Naive thymus-derived CD4-positive, alpha-beta T cell (primary cell): ENCODE measurements at places on chromosomes 4 and X.

DNA sequence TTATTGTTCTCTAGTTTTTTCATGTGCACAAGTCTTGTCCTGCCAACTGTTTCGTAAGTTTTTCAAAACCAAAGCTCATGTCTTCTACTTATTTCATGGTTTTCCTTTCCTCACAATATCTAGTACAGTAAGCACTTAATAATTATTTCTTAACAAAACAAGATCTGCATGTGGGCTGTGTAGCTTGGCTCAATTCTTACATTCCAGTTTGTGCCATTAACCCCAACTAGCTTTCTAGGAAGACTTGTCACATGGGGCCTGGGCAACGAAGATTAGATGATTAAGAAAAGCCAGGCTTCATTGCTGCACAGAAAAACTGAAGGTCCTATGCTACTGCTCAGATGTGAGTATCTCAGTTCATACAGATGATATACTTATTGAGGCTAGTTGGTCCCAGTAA lies 155.3 kb upstream of the TEX13A start:
- H3K4me1 ChIP-seq, result no peaks in the 10 kb centered on the region
- no peaks in the 10 kb centered on the region for H3K27me3 ChIP-seq
- DNase-seq, result no peak
- no peak overlapping the region for H3K27ac ChIP-seq

DNA sequence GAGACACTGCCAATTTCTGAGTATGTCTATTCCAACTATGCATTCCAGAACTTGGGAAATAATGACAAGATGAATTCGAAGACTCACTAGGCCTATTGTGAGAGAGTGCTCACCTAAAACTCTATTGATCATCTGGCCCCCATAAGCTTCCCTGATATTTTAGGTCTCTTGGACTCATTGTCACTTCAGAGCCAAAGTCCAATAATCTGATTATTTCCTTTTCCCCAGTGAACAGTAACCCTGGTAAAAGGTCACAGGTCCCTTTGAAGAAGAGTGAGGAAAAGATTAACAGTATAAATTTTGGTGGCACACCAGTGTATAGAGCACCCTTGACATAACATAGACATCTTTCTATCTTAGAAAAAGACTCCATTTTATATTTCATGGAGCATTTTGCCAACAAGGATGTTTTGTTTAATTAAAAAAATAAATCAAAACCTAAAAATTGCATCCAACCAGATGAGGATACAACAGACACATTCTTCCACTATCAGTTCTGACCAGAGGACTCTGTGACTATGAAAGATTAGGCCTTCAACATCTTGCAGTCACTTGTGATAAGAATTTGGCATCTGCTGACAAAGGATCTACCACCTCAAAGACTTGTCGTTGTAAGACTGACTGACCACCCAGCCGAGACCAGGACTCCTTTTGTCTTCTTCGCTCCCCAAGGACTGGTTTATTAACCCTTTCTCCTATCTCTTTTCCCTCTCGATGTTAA lies 191.9 kb downstream of the MAB21L2 start:
- no peaks in the 10 kb centered on the region for H3K36me3 ChIP-seq
- no peaks in the 10 kb centered on the region for H3K4me1 ChIP-seq
- no peak overlapping the region for H3K4me3 ChIP-seq
- no peak overlapping the region for H3K27ac ChIP-seq
- DNase-seq, result no peak

DNA sequence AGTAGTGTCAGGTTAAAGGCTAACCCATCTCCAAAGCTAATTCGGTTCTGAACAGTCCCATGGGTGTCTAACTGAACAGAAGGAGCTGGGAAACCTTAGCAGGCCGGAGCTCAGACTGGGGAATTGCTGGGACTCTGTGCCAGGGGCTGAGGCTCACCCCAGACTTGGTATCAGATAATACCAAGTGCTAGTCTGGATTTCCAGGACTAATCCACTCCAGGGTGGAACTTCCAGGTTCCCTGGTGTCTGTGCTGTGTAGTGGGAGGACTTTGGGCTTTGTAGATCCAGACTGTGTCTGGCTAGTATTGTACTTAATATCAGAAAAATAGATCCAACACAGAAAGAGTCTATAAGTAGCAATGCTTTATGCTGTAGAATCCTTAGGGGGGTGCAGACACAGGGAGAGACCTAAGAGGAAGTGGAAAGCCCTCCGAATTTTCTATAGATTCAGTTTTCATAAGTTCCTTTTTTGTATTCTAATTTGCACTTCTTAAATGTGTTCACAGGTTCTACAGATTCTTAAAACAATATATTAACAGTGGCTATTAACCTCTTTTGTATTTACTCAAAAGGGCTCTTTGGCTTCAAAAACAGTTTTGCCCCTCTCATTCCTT lies 4.1 kb downstream of the ZNF827 start:
- H3K4me3 ChIP-seq, result no peak overlapping the region
- peaks cover 13% of the 10 kb centered on the region for H3K4me1 ChIP-seq
- DNase-seq, result no peak
- no peak overlapping the region for H3K27ac ChIP-seq
- no peaks in the 10 kb centered on the region for H3K27me3 ChIP-seq
- H3K36me3 ChIP-seq, result peaks cover 15% of the 10 kb centered on the region

DNA sequence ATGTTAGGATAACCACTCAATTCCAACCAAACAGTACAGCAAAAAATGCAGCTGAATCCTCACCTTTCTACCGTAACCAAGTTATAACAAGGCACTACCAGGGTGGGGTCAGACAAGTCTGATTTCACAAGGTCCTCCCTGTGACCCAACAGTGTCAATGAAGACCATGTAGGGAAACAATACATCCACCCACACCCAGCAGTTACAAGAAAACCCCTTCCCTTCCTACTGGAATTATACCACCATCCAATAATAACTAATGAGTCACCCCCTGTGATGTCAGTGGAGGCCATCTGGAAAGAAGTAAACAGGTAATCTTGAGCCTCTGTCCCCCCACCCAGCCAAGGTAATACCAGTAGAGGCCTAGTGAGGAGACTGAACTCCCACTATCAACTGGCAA lies 117.6 kb downstream of the FGF16 start:
- no peaks in the 10 kb centered on the region for H3K27me3 ChIP-seq
- no peak overlapping the region for H3K4me3 ChIP-seq
- no peak for DNase-seq
- no peak overlapping the region for H3K27ac ChIP-seq

DNA sequence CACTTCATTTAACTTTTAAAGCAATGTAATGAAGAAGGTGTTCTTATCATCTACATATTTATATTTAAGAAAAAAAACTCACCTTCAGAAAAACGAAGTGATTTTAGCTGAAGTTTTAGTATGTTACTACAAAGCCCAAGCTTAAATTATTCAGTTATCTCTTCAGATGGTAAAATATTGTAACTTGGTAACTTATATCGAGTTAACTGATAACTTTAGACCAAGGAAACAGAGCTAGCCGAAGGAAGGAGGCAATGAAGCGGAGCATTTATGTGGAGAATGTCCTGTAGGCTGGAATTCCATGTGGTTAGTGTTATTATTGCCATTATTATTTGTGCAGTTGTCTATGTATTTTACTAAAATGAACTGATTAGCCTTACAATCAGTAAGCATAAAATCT lies 1102.1 kb upstream of the LCORL start:
- no peaks in the 10 kb centered on the region for H3K4me1 ChIP-seq
- no peak for DNase-seq
- no peak overlapping the region for H3K27ac ChIP-seq
- H3K36me3 ChIP-seq, result no peaks in the 10 kb centered on the region
- H3K4me3 ChIP-seq, result no peak overlapping the region

- H3K36me3 ChIP-seq, result no peaks in the 10 kb centered on the region
- no peaks in the 10 kb centered on the region for H3K27me3 ChIP-seq
- peaks cover 18% of the 10 kb centered on the region for H3K4me1 ChIP-seq
- no peak for DNase-seq
These were observed 1.2 kb downstream of the GNPDA2 start for GRCh38 chr4:44725166-44725565.

- peak overlapping the region; percentile 81 for H3K4me3 ChIP-seq
- H3K27me3 ChIP-seq, result no peaks in the 10 kb centered on the region
- H3K4me1 ChIP-seq, result peaks cover 39% of the 10 kb centered on the region
- no peak for DNase-seq
- H3K27ac ChIP-seq, result peak overlapping the region; percentile 96
These were observed 1.6 kb downstream of the OTUD4 start for GRCh38 chr4:145178740-145179280.

- no peaks in the 10 kb centered on the region for H3K36me3 ChIP-seq
- H3K4me1 ChIP-seq, result no peaks in the 10 kb centered on the region
- H3K4me3 ChIP-seq, result no peak overlapping the region
- H3K27me3 ChIP-seq, result no peaks in the 10 kb centered on the region
- DNase-seq, result no peak
These were observed 107.1 kb upstream of the ARHGAP24 start for GRCh38 chr4:85367815-85368214.

- no peak for DNase-seq
- no peaks in the 10 kb centered on the region for H3K36me3 ChIP-seq
- H3K27me3 ChIP-seq, result no peaks in the 10 kb centered on the region
- H3K4me1 ChIP-seq, result no peaks in the 10 kb centered on the region
- no peak overlapping the region for H3K4me3 ChIP-seq
These were observed 56.9 kb downstream of the ATG4A start for GRCh38 chrX:108148524-108148923.

- H3K4me1 ChIP-seq, result no peaks in the 10 kb centered on the region
- no peak overlapping the region for H3K27ac ChIP-seq
- H3K36me3 ChIP-seq, result no peaks in the 10 kb centered on the region
- DNase-seq, result no peak
- H3K4me3 ChIP-seq, result no peak overlapping the region
These were observed 508.7 kb upstream of the DIPK2B start for GRCh38 chrX:45709381-45709780.

DNA sequence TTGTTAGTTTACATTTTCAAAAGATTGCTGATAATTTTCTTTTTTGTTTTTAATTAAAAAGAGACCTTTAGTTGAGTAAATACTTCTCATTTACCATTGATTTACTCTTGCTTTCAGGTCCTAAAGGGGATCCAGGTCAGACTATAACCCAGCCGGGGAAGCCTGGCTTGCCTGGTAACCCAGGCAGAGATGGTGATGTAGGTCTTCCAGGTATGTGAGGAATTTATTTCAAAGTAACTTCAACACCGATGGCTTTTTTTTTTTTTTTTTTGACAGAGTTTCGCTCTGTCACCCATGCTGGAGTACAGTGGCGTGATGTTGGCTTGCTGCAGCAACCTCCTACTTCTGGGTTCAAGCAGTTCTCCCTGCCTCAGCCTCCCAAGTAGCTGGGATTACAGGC lies 135.1 kb downstream of the IRS4 start:
- no peaks in the 10 kb centered on the region for H3K4me1 ChIP-seq
- H3K27me3 ChIP-seq, result no peaks in the 10 kb centered on the region
- no peak for DNase-seq
- no peak overlapping the region for H3K27ac ChIP-seq

- H3K4me3 ChIP-seq, result no peak overlapping the region
- H3K36me3 ChIP-seq, result no peaks in the 10 kb centered on the region
- H3K27ac ChIP-seq, result no peak overlapping the region
- DNase-seq, result no peak
- H3K4me1 ChIP-seq, result no peaks in the 10 kb centered on the region
- H3K27me3 ChIP-seq, result no peaks in the 10 kb centered on the region
These were observed 378 bp upstream of the RPS6KA6 start for GRCh38 chrX:84188320-84188834.

GRCh38 chr4:120692964-120693363 lies 229.6 kb downstream of the PRDM5 start:
- H3K27ac ChIP-seq, result no peak overlapping the region
- no peak for DNase-seq
- H3K4me3 ChIP-seq, result no peak overlapping the region
- H3K4me1 ChIP-seq, result no peaks in the 10 kb centered on the region

DNA sequence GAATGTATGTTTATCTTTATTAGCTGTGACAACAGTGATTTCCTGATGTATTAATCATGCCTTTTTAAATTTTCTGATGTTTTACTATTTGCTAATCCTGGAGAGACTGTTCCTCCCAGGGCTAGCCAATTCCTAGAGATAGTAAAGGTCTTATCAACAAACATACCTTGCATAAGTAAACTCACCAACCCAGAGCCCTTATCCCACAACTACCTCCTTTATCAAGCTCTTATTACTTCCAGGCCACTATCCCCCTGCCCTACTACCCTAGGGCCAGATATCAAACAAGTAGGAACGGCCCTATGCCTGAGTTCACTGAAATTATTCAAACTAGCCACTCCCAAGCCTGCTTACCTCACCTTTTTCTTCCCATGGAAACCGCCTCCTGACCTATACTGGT lies 58.2 kb upstream of the NPNT start:
- no peaks in the 10 kb centered on the region for H3K4me1 ChIP-seq
- H3K4me3 ChIP-seq, result no peak overlapping the region
- no peak for DNase-seq
- no peak overlapping the region for H3K27ac ChIP-seq
- no peaks in the 10 kb centered on the region for H3K27me3 ChIP-seq
- no peaks in the 10 kb centered on the region for H3K36me3 ChIP-seq

DNA sequence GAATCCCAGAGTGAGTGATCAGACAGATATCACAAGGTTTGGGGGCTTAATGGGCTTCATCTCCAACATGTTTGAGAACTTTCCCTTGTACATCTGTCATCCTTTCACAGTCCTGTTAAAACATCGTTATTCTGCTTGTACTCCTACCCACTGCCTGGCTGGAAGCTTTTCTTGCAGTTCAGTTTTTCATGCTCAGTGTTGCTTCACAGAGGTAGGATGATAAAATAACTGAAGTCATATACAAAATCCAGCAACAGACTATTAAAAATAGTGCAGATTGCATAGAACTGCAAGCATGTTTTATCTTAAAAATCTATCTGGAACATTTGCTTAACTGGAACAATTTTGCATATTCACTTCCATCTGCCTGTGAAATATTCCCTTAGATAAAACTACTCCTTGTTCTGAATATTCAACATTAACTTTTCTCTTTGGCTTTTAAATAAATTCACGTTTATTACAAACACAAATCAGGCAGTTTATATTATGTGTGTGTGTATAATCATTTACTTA lies 579.6 kb upstream of the IGFBP7 start:
- DNase-seq, result no peak
- H3K4me1 ChIP-seq, result no peaks in the 10 kb centered on the region
- no peaks in the 10 kb centered on the region for H3K36me3 ChIP-seq
- H3K27me3 ChIP-seq, result no peaks in the 10 kb centered on the region
- no peak overlapping the region for H3K4me3 ChIP-seq

- H3K4me3 ChIP-seq, result no peak overlapping the region
- H3K27ac ChIP-seq, result no peak overlapping the region
- H3K27me3 ChIP-seq, result no peaks in the 10 kb centered on the region
- no peak for DNase-seq
These were observed 95.7 kb upstream of the GRIA3 start for GRCh38 chrX:123088331-123088730.

DNA sequence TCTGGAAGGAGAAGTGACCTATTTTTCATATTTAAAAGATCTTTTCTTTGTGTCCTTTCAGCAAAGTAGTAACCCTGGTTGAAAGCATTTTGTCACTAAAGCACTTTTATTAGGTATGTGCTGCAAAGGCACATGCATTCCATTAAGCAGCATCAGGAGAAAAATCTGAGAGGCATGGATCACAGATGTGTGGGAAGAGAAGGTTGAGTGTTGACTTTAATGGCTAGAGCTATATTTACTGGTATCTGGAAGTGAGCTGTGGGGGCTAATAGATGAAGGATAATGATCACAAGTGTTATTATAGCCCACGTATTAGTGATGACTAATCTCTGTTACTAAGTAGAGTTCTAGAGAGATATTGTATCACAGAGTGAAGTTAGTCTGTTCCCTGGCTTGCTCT lies 1520.7 kb downstream of the ARAP2 start:
- no peak overlapping the region for H3K27ac ChIP-seq
- no peaks in the 10 kb centered on the region for H3K27me3 ChIP-seq
- no peaks in the 10 kb centered on the region for H3K4me1 ChIP-seq
- no peak for DNase-seq
